ENCODE measurements at places on chromosomes 5 and 9.

DNA sequence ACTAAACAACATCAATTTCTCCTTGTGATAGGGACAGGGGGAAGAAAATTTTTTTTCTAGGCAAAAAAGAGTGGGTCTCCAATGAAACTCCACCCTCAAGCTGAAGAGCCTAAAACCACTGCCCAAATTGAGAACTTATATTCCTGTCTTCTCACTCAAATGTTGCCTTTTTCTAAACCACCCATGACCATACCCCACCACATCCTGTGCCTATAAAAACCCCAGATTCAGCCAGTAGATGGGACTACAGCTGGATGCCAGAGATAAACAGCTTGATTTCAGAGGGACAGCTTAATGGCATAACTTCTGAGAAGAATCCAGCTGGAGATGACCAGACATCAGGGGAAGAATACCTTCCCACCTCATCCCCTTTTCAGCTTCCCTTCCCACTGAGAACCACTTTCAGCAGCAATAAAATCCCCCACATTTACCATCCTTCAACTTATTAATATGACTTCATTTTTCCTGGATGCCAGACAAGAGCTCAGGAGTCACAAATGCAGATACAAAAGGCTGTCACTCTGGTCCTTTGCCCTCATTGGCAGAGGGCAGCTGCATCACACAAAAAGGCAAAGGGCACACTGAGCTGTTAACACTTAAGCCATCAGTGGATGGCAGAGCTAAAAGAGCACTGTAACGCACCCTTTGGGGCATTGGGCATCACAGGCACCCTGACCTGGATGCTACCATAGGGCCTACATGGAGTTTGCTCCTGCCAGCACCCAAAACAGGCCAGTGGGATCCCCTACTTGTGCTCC lies 972.5 kb upstream of the CTNND2 start:
- DNase-seq: no peak

DNA sequence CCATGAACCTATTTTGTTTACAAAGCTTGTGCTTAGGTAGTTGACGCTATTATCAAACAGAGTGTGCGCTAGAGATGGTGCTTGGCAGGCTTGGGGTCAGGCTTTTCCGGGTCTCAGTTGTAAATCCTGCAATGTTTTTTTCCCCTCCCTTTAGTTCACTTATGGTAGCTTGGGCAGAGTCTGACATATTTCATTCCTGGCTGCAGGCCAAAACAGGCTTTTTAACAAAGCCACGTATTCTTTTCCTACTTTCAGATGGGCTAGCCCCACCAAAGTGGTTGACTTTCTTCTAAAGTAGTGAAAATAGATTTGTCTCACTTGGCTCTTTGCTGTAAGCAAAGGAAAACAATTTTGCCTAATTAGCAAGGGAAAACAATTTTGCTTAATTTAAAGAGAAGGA lies 58.0 kb upstream of the FBN2 start:
- DNase-seq: peak; percentile 16

GRCh38 chr9:134661299-134661698 lies 19.7 kb downstream of the COL5A1 start:
- DNase-seq: no peak

- DNase-seq: no peak
Measured at GRCh38 chr5:115389799-115390382, 93.4 kb upstream of the CCDC112 start.

- DNase-seq: peak; percentile 54
Measured at GRCh38 chr9:86486891-86487837, 133.0 kb upstream of the TUT7 start.

GRCh38 chr9:75541734-75542133 lies 348.7 kb upstream of the PCSK5 start:
- DNase-seq: no peak

DNA sequence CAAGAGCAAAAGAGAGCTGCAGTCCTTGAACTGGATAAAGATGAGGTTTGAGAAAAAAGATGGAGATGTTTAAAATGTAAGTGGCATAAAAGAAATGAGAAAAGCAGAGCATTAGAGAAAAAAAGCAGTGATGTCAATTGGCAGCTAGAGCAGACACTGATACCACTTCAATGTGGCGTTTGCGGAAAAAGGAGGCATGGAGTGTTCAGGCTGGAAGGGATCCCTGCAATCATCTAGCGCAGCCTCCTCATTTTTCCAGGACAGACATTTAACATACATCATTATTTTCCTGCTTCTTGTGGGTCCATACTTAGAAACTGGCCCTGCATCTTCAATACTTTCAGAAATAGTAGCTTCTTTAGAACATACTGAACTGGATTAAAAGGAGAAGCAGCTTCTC lies 563.8 kb downstream of the PTPRD start:
- no peak for DNase-seq

GRCh38 chr5:134139377-134139851 lies 24.9 kb downstream of the TCF7 start:
- DNase-seq: no peak

GRCh38 chr9:87581513-87581912 lies 83.8 kb downstream of the DAPK1 start:
- DNase-seq: no peak

DNA sequence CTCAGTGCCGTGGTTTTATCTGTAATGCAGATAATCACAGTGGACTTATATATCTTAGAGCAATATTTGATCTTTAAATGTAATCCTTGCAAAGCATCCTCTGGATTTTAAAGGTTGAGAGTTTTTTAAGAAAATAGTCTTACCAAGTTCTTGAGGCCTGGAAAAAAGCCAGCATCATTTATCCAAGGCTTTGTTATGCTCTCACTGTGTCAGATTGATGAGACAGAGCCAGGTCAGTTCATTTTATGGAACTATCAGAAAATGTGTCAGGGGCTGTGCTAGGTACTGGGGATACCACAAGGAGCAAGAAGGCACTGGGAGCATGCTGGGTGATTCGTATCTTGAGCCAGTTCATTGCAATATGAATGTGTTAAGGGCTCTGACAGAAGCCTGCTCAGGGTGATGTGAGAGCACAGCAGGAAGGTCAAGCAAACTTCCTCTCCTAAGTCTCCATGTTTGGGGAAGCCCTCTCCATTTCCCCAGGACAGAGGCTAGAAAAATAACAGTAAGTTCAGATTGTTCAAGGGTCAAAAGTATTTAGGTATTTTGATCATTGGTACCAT lies 19.7 kb downstream of the C7 start:
- DNase-seq: no peak

GRCh38 chr9:131740898-131741297 lies 1.0 kb upstream of the RAPGEF1 start:
- no peak for DNase-seq

DNA sequence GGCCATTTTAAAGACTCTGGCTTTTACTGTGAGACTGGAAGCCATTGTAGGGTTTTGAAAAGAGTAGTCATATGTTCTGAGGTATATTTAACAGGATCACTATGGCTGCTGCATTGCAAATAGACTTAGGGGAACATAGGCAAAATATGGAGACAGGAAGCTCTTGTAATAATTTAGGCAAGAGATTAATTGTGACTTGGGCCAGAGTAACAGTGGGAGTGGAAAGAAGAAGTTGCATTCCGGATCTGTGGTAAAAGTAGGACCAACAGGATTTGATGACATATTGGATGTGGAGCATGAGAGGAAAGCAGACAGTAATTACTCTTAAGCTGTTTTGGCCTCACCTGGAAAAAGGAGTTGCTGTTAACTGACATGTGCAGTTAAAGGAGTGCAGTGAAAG lies 85.6 kb downstream of the SMIM15 start:
- DNase-seq: no peak

- no peak for DNase-seq
Measured at GRCh38 chr5:27908341-27908740, 870.0 kb upstream of the CDH9 start.

DNA sequence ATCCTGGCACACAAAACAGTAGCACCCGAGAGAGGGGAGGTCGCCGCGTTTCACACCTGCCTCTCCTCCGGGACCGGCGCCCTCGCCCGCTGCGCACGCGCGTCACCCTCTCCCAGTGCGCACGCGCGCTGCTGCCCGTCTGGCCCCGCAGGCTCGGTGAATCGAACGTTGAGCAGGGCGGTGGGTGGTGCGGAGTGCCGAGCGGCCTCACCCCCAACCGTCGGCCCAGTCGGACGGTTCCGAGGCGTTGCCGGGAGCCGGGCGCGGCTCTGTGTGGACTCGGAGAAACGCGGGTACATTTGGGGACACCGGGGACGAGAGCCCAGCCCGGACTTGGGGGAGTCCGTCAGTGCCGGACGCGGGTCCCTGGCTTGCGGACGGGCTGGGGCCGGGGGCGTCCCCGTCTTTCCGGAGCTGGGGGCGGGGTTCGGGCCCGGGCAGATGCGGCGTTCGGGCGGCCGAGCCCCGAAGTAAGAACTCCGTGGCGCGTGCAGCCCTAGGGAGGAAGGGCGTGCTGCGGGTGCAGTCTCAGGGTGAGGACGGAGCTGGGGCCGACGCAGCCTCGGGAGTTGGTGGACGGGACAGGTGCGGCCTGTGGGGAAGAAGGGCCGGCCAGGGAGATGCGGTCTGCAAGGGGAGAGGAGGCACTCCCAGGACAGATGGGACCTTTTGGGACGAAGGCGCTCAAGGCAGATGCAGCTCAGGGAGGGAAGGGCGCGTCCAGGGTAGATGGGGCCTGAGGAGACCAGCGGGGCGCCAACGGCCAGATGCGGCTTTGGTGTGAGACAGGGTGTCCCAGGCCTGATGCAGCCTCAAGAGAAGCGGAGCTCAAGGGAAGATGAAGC lies at the start of gene POMT1:
TSS of gene POMT1 (plus strand) at position 138 of the 845 bp plus-strand sequence. CDS start 1,301 bp downstream, outside the sequence.
- DNase-seq: no peak

GRCh38 chr5:57499262-57500050 lies 16.8 kb upstream of the ACTBL2 start:
- DNase-seq: peak; percentile 60

GRCh38 chr9:126636983-126637798 lies 23.5 kb downstream of the LMX1B start:
- no peak for DNase-seq

- no peak for DNase-seq
Measured at GRCh38 chr9:21461377-21461776, 20.7 kb downstream of the IFNE start.

GRCh38 chr5:92729088-92729487 lies 851.9 kb downstream of the NR2F1-AS1 start:
- no peak for DNase-seq

DNA sequence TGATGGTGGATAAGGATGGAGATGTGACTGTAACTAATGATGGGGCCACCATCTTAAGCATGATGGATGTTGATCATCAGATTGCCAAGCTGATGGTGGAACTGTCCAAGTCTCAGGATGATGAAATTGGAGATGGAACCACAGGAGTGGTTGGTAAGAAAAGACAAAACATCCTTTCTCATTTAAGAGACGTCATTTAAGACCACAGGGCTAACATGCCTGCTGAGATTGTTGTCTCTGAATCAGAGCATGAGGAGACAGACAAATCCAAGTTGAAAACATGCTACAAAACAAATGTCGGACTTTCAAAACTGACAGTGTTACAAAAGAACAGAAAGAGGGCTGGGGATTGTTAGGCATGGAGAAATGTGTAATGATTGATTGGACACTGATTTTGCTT lies 4.6 kb downstream of the CCT5 start:
- no peak for DNase-seq

- peak; percentile 66 for DNase-seq
Measured at GRCh38 chr5:61587125-61587524, 255.1 kb downstream of the ZSWIM6 start.

GRCh38 chr5:145362266-145362665 lies 472.9 kb downstream of the PRELID2 start:
- peak; percentile 20 for DNase-seq

GRCh38 chr5:83641946-83642345 lies 78.7 kb downstream of the HAPLN1 start:
- DNase-seq: no peak

DNA sequence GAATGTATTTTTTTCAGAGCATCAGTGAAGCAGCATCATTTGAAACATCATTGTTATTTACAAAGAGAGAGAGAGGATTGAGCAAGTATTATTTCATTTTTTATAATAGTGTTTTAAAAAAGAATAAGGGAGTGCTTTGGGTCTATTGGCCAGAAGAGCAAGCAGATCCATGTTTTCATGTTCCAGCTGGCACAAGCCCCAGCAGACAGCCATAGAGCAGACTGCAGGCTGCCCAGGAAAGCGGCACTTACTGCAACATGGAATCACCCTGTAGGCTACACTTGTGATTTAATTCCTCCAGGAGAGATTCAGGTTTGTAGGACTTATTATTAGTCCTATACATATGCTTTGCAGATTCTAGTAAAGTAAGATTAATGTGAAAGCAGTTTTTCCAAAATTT lies 407.0 kb upstream of the GRAMD2B start:
- DNase-seq: no peak

- no peak for DNase-seq
Measured at GRCh38 chr5:53233645-53234405, 124.3 kb upstream of the MOCS2 start.

- no peak for DNase-seq
Measured at GRCh38 chr5:159515197-159515596, 184.9 kb upstream of the IL12B start.

- peak; percentile 86 for DNase-seq
Measured at GRCh38 chr9:92133949-92134604, 18.9 kb upstream of the SPTLC1 start.

DNA sequence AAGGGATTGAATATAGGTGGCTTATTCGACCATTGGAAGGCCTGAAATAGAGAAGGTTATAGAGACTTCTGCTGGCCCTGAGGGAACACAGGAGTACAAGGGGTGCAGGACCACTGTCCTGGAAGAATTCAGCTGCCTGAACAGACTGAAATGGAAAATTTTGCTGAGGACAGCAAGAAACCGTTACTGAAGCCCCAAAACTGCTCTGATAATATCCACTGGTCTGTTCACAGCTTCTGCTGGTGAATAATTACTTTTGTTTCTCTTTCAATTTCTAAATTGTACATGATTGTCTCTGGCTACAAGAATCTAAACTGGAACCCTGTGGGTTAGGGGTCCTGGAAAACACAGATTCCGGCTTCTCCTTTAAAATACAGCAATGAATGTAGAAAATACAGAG lies 218.5 kb upstream of the CDH12 start:
- no peak for DNase-seq

DNA sequence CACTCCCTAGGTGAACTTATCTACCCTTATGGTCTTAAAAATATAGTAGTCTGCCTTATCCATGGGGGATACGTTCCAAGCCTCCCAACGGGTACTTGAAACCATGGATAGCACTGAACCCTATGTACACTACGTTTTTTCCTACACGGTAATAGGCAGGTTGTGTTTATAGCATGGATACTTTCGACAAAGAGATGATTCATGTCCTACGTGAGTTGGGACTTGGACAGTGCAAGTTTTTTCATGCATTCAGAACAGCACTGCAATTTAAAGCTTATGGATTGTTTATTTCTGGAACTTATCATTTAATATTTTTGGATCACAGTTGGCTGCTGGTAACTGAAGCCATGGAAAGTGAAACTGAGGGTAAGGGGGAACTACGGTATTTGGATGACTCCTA lies 88.1 kb downstream of the CNTLN start:
- no peak for DNase-seq
